Stimulated activated CD8-positive, alpha-beta memory T cell treated with anti-CD3 and anti-CD28 coated beads, Interleukin-15, amount 100 ng/mL, for 48 hours (primary cell): ENCODE measurements at places on chromosomes 3 and 15.

DNA sequence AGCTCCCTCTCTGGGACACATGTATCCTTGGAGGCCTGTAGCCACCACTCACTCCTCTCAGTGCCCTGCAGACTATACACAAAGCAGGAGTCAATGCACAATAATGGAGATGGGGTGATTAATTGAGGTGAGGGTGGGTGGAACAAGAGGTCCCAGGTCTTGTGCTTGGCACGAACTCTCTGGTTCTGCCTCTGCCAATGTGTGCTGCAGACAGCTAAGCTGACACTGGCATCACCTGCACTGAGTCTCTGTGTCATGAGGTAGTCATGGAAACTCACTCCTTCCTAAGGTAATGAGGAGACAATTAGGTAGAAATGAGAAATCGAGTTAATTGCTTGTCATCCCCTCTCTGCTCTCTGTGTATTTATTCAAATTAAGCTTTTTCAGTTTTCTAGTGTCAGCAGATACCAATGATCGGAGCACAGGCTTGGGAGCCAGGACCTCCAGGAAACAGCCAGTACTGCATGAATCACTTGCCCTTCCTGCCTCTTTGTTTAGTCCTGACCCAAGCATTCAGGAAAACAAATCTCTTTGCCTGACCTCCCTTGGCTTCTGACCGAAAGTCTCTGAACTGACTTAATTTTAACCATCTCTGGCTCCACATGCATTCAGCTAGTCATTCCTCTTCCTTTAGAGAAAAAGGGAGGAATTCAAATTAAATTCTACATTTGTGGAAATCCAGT is 56.7 kb downstream of the DRD3 start:
- no peak for DNase-seq

DNA sequence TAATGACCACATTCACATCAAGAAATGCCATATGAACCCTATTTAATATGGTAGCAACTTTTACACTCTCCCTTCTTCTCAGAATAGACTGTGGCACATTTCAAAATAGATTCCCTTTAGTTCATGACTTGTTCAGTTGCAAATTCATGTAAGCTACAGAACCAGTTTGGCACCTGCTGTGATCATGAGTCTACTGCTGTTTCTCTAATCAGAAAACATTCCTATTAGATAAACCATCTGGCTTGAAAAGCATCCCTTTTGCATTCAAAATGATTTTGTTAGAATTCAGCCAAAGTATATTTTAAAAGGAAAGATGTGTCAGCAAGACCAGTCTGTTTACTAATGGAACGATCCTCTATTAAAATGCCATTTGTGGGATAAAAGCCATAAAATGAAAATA is 304.4 kb downstream of the BCHE start:
- DNase-seq, result no peak

DNA sequence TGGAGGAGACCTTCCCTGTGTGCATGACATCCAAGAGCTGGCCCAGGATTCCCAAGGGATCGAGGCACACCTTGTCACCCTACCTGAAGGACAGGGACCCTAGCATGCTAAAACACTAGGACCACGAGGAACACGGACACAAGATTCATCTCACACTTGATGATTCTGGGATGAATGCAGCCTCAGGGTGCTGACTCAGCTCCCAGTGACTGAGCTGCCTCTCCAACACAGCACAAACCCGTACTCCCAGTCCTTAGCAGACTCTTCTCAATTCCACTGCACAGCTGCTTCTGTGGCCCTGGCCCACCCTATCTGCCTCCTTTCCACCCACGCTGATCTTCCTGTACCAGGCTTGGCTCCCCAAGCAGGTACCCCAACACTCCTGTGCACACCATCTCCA is 9.1 kb upstream of the OXTR start:
- no peak for DNase-seq

DNA sequence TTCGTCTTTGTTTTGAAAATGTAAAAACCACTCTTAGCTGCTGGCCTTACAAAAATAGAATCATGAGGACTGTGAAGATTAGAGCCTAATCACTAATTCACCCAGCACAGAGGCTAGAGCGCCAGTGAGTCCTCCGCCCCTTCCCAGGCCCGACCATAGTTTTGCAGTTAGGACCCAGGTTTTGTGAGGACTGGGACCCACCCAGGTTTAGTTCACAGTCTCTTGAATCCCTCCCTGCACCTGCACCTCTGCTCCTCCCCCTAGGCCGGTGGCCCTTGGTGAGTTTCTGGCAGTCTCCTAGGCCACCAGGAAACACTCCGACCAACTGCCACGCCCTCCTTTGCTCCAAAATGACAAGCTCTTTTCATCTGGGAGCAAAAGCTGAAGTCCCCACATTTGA is 136.0 kb upstream of the CCDC54 start:
- DNase-seq, result no peak

GRCh38 chr15:74384881-74385643 is 17.6 kb upstream of the CYP11A1 start:
- DNase-seq, result peak; percentile 69
